H9 (cell line): ENCODE measurements at places on chromosomes 12 and 14.

DNA sequence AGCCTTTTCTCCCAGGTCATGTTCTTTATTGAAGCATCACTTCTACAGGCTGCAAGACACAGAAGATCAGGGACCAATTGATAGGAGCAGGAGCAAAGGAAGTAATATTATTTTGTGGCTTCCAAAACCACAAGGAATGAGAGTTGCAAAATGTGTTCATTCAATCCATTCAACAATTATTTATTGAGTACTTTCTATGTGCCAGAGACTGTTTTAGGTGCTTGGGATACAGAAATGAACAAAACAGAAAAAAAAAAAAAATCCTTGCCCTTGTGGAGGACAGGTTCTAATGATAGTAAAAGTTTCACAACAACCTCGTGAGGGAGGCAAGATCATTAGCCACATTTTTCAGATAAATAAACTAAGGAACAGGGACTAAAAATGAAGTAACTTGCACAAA, 20.1 kb upstream of the DACT1 start:
- no peaks in the 10 kb centered on the region for H3K36me3 ChIP-seq
- H3K27ac ChIP-seq = no peak overlapping the region
- no peaks in the 10 kb centered on the region for H3K27me3 ChIP-seq
- peaks cover 6% of the 10 kb centered on the region; the same call in 1 of the 2 replicates for H3K4me1 ChIP-seq
- H3K4me3 ChIP-seq = no peak overlapping the region

DNA sequence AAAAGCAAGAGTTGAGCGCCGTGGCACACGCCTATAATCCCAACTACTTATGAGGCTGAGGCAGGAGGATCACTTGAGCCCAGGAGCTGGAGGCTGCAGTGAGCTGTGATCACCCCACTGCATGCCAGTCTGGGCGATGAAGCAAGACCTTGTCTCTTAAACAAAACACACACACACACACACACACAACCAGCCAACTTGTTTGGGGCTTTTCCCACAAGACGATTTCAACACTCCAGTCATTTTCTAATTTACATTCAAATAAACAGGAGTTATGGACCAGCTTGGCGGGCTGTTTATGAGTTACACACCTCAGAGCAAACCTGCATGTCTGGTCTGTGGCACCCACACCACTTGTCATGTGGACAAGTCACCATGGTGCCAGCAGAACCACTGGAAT, 6.7 kb downstream of the GLTP start:
- H3K27me3 ChIP-seq = no peaks in the 10 kb centered on the region
- H3K27ac ChIP-seq = no peak overlapping the region
- H3K36me3 ChIP-seq = no peaks in the 10 kb centered on the region
- DNase-seq = no peak
- no peak overlapping the region for H3K4me3 ChIP-seq

- H3K27me3 ChIP-seq = no peaks in the 10 kb centered on the region
- no peak for DNase-seq
- H3K27ac ChIP-seq = no peak overlapping the region
- H3K36me3 ChIP-seq = 0 out of 2 replicates have a peak, but pooled peaks cover 2% of the 10 kb centered on the region
- no peaks in the 10 kb centered on the region for H3K4me1 ChIP-seq
These were observed 123.8 kb downstream of the GRIP1 start for GRCh38 chr12:66555113-66555512.

- H3K36me3 ChIP-seq = no peaks in the 10 kb centered on the region
- H3K27ac ChIP-seq = no peak overlapping the region
- H3K4me1 ChIP-seq = no peaks in the 10 kb centered on the region
- no peaks in the 10 kb centered on the region; the same call in 1 of the 2 replicates for H3K27me3 ChIP-seq
These were observed 138.0 kb downstream of the ASCL4 start for GRCh38 chr12:107912421-107913004.

DNA sequence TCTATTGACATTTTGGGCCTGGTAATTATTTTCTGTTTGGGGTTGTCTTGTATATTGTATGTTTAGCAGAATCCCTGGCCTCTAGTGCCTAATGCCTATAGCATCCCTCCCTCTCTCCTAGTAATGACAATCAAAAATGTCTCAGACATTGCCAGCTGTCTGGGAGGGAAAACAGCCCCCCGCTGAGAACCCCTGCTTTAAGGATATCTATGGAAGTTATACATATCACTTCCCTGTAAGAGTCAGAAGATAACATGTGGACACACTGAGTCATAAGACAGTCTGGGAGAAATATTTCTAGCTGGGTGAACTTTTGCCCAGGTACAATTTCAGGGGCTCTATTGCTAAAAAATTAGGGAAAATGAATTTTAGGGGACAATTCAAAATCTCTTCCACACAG, 255.0 kb downstream of the PAWR start:
- no peaks in the 10 kb centered on the region for H3K4me1 ChIP-seq
- H3K4me3 ChIP-seq = no peak overlapping the region
- no peaks in the 10 kb centered on the region for H3K36me3 ChIP-seq
- no peak for DNase-seq

DNA sequence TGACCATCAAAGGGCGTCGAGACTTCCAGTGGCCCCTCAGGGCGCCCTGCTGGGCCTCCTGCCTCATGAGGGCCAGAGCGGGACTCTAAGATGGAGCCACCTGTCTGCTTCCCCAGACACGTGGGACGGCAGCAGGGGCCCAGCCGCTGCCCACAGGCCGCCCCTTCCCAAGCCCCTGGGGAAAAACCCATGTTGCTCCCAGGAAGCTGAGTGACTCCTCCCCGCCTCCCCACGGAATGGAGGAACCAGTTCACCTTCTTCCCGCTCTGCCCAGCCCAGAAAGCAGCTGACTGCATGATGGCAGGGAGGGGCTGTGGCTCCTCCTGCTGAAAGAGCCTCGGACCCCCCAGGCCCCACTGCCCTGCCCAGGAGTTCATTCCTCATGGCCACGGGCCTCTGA, 14.9 kb downstream of the RAB35 start:
- H3K27me3 ChIP-seq = no peaks in the 10 kb centered on the region
- peaks cover 53% of the 10 kb centered on the region for H3K36me3 ChIP-seq
- no peak overlapping the region for H3K4me3 ChIP-seq
- no peaks in the 10 kb centered on the region for H3K4me1 ChIP-seq

GRCh38 chr14:89639687-89640086, 222.7 kb upstream of the FOXN3 start:
- H3K36me3 ChIP-seq = peaks cover 6% of the 10 kb centered on the region
- H3K27me3 ChIP-seq = no peaks in the 10 kb centered on the region
- no peak for DNase-seq
- no peak overlapping the region for H3K27ac ChIP-seq
- H3K4me3 ChIP-seq = no peak overlapping the region
- H3K4me1 ChIP-seq = no peaks in the 10 kb centered on the region

DNA sequence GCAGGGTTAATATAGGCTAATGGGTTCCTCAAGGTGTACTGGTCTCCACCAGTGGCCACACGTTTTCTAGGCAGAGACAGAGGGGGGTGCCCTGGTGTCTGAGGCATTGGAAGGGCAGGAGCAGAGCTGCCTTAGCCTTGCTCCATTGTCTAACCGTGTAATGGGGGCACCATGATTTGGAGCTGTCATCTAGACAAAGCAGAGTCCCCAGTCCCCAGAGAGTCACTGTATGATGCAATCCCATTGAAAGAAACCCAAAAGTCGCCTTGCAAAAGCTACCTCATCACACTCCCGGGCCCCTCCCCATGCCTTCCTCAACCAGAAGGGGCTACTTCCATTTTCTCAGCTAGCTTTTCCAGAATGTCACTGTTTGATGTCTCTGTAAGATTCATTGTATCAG, 487.1 kb downstream of the AACS start:
- DNase-seq = no peak
- H3K4me3 ChIP-seq = no peak overlapping the region
- H3K4me1 ChIP-seq = no peaks in the 10 kb centered on the region

GRCh38 chr14:68927956-68928675, 51.0 kb downstream of the ACTN1 start:
- H3K27me3 ChIP-seq = no peaks in the 10 kb centered on the region
- H3K4me3 ChIP-seq = no peak overlapping the region
- H3K4me1 ChIP-seq = no peaks in the 10 kb centered on the region

DNA sequence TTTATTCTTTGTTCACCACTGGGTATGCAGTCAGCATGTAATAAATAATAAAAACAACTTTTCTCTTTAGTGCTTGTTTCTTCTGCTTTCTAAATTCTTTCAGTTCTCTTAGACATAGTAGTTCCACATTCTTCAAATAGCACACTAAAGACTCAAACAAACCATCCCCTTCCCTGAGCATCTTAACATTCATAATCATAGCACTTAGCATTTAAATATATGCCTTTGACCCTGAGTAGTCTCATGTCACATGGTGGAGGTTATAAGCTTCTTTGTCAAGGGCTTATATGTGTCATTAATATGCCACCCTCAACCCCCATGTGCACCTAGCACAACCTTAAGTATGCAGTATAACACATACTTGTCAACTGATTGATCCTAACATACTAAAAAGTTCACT, 212.7 kb downstream of the PHLDA1 start:
- DNase-seq = no peak
- no peaks in the 10 kb centered on the region for H3K27me3 ChIP-seq
- no peaks in the 10 kb centered on the region for H3K36me3 ChIP-seq
- H3K27ac ChIP-seq = no peak overlapping the region
- H3K4me1 ChIP-seq = peaks cover 11% of the 10 kb centered on the region; the same call in 1 of the 2 replicates

DNA sequence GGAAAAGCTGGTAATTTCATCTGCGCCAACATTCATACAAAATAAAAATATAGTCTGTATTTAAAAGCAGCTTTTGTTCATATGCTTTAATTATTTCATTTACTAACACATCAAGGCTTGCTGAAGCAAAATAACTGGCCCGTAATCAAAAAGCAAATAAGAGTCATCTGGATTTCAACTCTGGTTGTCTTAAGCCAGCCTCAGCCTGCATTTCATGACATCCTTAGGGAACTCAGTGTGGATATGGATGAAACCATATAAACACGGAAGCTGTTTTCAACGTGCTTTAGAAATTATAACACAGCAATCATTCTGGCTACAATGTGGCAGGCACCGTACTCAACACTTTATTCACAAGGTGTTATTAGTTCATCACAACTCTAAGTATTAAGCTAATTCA, 852 bp downstream of the COX16 start:
- H3K27me3 ChIP-seq = no peaks in the 10 kb centered on the region
- no peak overlapping the region for H3K27ac ChIP-seq
- peak overlapping the region; percentile 100 for H3K4me3 ChIP-seq
- H3K36me3 ChIP-seq = peaks cover 6% of the 10 kb centered on the region; the same call in 1 of the 2 replicates
- DNase-seq = no peak

DNA sequence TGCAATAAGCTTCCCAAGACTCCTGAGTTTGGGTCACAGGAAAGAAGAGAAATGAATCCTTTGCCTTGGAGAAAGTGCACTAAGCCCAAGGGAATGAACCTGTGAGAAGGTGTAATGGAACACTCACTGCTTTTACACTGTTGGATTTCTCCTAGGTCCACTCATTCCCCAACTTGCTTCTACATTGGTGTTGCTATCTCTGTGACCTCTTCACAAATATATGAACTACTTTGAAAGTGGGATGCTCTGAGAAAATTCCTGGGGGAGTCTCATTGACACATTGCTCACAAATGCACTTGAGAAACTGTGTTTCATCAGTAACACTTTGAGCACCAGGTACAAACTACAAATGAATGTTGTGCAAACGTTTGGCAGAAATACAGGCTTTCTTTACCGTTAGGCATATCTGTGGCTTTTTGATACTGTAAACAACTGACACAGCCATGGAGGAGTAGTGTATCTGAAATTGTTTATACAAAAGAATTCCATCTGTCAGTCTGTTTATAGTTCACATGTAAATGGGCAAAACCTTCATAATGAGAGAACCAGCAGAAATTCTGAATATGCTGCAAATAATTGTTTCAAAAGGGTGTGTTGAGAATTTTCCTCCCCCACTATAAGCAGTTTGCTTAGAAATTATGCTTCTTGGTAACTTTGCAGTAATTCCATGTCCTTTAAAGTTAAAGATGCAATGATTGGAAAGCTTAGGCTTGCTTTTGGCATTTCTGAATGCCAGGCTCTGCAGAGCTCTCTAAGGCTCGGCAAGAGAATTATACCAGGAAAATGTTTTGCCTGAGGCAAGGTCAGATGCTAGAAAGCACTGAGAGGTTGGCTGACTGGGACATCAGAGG, 348.5 kb upstream of the DDHD1 start:
- no peaks in the 10 kb centered on the region for H3K4me1 ChIP-seq
- H3K36me3 ChIP-seq = no peaks in the 10 kb centered on the region

GRCh38 chr12:31002361-31002725, 71.3 kb upstream of the DDX11 start:
- no peaks in the 10 kb centered on the region for H3K36me3 ChIP-seq
- H3K27me3 ChIP-seq = no peaks in the 10 kb centered on the region
- no peak overlapping the region for H3K27ac ChIP-seq
- no peaks in the 10 kb centered on the region for H3K4me1 ChIP-seq
- DNase-seq = no peak

- H3K4me3 ChIP-seq = no peak overlapping the region
- no peak for DNase-seq
- no peaks in the 10 kb centered on the region for H3K4me1 ChIP-seq
- peaks cover 19% of the 10 kb centered on the region for H3K36me3 ChIP-seq
- no peak overlapping the region for H3K27ac ChIP-seq
These were observed 1098.8 kb downstream of the TMEM121 start for GRCh38 chr14:106625186-106625585.

GRCh38 chr12:109018296-109018695, 2.6 kb downstream of the SVOP start:
- H3K36me3 ChIP-seq = no peaks in the 10 kb centered on the region
- no peaks in the 10 kb centered on the region for H3K4me1 ChIP-seq
- H3K27ac ChIP-seq = no peak overlapping the region

DNA sequence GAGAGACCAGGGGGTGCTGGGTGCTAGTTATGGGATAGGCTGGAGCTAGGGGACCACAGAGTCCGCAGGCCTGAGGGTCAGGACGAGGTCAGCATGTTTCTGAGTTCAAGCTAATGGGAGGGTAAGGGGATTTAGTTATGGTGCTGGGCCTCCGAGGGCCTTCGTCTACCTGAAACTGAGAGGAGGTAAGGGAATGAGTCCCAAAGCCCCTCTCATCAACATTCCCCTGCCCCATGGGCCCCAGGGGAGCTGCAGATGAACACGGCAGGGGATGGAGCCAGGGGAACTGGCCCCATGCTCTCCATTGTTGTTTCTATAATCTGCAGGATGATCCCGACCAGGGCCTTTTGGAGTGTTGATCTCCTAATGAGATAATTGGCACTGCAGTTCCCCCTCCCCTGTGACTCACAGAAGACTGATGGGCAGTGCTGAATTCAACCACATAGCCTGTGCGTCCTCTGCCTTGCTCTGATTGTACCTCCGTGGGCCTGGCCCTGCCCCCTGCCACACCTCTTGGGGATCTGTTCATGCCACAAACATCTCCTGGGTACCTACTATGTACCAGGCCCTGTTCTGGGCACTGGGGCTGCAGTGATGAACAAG, 21.4 kb downstream of the FAIM2 start:
- no peaks in the 10 kb centered on the region for H3K36me3 ChIP-seq
- peaks cover 6% of the 10 kb centered on the region; the same call in 1 of the 2 replicates for H3K4me1 ChIP-seq
- H3K27me3 ChIP-seq = no peaks in the 10 kb centered on the region; the same call in 1 of the 2 replicates
- peak overlapping the region; percentile 13; the same call in 1 of the 3 replicates for H3K4me3 ChIP-seq
- H3K27ac ChIP-seq = no peak overlapping the region

DNA sequence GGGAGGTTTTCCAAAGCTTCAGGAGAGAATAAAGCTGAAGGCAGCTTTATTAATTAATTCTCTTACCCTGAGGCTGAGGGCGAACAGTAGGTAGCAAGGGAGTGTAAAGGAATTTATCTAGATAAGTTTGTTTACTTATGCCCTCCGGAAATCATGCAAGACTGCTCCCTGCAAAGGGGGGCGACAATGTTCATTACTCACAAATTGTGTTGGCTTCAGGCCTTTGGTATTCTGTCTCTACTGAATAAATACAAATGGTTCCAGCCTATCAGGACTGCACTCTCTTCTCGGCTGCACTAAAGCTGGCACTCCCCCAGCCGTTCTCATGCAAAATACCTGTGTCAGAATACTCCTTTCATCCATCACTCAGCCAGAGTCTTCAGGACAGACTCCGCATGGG, 120.8 kb downstream of the PPHLN1 start:
- H3K36me3 ChIP-seq = peaks cover 57% of the 10 kb centered on the region
- no peak for DNase-seq
- no peak overlapping the region for H3K27ac ChIP-seq
- peaks cover 9% of the 10 kb centered on the region for H3K4me1 ChIP-seq
- H3K4me3 ChIP-seq = no peak overlapping the region
- H3K27me3 ChIP-seq = no peaks in the 10 kb centered on the region
